ENCODE measurements at places on chromosomes 2 and 18.

- DNase-seq = no peak
Observed at GRCh38 chr2:66189553-66189952, 245.4 kb upstream of the MEIS1 start.

GRCh38 chr2:229900012-229900411 is 21.8 kb downstream of the TRIP12 start:
- DNase-seq = no peak

GRCh38 chr2:235541838-235542549 is 48.2 kb downstream of the AGAP1 start:
- no peak for DNase-seq

DNA sequence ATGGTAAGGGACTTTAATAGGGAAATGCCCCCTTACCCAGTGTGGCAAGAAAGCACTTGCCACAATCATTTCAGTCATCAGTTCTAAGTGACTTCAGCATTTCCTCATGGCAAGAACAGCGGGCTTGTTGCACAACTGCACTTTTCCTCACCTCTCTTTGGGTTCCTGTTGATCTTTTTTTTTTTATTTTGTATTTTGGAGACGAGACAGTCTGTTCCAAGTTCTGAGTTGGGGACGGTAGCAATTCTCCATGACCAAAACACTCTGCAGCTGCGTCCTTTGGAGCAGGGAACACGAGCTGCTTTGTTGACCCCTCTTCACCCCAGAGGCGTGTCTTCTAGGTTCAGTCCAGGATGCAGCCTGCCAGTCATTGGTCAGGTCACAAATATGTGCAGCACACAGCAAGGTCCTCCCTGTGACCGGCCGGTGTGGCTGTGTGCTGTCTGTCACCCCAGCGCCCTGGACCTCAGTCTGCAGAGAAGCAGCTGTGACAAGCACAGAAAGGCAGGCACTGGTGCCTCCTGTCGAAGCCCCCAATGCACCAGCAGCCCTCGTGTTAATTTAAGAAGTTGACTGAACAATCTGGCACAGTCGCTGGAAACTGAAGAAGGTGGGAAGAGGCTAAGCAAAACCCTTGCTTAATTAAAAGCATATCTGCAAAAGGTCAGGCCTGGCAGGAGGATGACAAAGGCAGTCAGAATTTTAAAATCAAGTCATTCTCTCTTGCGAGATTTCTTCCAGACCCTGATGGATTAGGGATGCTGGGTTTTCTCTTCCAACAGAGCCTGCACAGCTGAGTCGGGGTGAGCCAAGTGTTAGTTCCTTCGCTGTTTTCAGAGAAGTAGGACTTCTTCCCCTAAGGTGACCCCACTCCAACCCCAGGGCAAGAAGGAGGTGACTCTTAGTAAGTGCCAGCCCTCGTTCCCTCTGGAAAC is 96.7 kb upstream of the COPS8 start:
- DNase-seq = no peak

DNA sequence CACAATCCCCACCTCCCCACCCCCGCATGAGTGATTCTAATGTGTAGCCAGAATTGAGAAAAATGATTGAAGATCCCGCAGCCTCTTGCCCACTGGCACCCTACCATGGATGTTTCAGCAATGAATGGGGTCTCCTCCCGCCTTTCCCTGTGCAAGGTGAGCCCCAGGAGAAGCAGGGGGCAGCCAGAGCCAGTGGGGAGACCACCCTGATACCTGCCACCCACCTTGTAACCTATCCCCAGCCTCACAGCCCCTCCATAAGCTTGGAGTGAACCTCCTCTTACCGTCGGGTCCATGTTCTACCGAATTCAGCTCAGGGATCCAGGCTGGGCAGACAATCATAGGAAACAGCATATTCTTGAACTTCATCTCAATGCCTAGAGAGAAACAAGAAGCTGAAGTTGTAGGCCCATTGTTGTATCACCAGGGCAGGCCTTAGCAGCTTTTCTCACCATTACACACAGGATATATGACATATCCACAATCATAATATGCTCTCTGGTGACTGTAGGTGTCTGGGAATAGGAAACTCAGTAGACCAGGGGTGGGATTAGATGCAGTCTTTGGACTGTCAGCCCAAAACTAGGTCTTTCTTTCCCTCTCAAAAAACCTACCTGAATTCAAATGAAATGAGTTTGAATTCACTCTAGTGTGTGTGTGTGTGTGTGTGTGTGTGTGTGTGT is 30.9 kb downstream of the XDH start:
- no peak for DNase-seq

DNA sequence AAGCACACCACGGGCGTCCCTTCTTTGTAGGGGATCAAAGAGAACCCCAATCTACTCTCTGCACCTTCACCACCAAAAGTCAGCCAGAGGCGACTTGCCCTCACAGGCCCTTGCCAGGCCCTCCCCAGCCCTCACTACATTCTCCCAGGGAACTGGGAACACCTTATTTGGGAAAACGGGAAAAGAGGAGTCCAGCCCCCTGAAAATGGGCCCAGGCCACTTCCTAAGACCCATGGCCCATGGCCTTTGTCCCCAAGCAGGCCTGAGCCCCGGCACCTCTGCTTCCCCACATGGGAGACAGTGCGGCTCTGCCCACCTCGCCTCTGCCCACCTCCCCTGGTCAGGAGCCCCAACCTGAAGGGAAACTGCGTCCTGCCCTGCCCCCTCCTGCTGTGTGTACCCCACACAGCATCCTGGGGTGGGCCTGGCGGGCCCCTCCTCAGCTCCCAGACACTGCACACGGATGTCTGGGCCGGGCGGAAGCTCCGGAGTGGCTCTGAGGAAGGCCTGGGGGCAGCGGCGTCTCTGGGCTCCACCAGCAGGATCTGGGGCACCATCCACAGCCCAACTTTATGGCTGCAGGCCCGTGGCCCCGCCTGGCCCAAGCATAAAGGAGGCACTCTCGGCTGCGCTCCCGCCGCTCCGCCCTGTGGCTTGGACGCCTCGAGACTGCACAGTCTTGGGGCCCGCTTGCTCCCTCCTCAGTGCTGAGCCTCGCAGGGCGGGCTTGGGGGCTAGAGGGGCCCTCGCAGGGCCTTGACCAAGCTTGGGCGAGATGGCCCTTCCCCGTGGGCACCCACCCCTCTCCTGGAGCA is 70.3 kb upstream of the GPC1 start:
- DNase-seq = no peak

GRCh38 chr2:25972049-25972823 is 10.1 kb downstream of the KIF3C start:
- no peak for DNase-seq

GRCh38 chr2:159146996-159147666 is 139.4 kb downstream of the WDSUB1 start:
- no peak for DNase-seq

- DNase-seq = no peak
Observed at GRCh38 chr2:17538844-17539554, 1.5 kb upstream of the VSNL1 start.

DNA sequence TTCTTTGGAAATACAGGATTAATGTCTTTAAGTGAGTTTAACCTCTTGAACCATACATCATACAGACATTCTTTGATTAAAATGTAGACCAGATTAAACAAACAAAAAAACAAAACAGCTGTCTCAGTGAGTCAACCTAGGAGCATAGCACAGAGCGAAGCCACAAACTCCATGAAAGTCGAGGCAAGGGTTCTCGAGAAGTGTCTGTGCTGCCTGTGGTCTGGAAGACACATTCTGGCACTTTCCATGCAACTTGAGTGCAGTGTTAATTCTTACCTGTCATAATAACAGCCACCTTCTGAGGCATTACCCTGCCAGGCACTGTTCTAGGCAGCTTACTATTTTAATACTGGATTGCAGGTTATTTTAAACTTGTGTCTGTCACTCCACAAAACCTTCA is 435.5 kb upstream of the MMADHC start:
- no peak for DNase-seq

DNA sequence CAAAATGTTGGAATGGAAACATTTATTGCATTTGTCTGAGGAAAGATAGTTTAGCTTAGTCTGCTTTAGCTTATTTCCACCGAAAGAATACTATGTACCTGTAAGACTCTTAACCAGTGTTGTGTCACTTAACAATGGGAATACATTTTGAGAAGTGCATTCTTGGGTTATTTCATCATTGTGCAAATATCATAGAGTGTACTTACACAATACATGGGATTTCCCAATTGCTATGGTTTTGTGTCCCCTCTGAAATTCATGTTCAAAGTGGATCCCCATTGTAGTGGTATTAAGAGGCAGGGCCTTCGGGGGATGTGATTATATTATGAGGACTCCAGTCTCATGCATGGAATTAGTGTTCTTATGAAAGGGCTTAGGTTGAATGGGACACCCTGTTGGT is 249.4 kb upstream of the UBE2E3 start:
- DNase-seq = no peak

DNA sequence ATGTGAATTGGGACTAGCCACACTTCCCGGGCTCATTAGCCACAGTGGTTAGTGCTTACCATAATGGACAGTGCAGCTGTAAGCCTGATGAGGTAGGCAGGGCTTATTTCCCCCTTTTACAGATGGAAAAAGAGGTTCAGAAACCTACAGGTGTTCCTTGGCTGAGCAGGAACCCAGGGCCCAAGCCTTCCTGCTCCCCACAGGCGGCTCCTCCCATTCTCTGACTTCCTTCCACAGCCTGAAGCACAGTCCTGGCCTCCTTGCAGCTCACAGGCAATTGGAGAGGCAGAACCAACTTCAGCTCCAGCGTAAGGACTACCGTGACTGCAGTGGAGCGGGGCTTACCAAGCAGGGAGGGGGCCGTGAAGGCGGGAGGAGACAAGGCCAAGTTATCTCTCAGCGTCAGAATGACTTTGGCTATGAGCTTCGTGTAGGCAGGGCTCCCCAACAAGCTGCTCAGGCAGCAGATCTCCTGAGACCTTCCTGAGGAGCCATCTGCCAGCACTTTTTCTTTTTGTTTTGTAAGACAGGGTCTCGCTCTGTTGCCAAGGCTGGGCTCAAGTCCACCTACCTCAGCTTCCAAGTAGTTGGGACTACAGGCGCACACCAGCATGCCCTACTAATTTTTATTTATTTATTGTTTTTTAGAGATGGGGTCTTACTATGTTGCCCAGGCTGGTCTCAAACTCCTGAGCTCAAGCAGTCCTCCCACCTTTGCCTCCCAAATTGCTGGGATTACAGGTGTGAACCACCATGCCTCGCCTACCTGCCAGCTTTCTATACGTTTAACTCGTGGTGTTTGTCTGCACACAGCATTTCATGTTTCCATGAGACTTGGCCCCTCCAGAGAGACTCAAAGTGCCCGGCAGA is 34.2 kb upstream of the NT5DC4 start:
- no peak for DNase-seq
